CD4-positive, alpha-beta T cell treated with Interleukin-15 for 4 hours (primary cell): ENCODE measurements at places on chromosomes 12 and 14.

DNA sequence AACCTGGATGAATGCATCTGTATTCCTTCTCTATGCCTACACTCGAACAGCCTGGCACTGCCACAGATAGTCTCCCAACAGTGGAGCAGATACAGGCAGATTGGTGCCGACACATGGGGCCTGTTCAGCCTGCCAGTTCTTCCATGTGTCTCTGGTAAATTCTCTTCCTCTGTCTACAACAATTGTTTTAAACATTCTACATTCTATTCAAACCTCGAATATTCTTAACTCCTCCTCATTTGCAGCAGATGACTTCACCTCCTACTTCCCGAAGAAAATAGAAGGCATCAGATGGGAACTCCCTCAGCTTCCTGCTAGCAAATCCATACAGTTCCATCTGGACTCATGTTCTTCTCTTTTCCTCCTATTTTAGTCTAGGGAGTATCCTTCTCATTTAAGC lies 43.1 kb upstream of the OTOGL start:
- no peak for DNase-seq

- DNase-seq, result no peak
Observed at GRCh38 chr14:49019467-49020115, 566.6 kb downstream of the RPS29 start.

DNA sequence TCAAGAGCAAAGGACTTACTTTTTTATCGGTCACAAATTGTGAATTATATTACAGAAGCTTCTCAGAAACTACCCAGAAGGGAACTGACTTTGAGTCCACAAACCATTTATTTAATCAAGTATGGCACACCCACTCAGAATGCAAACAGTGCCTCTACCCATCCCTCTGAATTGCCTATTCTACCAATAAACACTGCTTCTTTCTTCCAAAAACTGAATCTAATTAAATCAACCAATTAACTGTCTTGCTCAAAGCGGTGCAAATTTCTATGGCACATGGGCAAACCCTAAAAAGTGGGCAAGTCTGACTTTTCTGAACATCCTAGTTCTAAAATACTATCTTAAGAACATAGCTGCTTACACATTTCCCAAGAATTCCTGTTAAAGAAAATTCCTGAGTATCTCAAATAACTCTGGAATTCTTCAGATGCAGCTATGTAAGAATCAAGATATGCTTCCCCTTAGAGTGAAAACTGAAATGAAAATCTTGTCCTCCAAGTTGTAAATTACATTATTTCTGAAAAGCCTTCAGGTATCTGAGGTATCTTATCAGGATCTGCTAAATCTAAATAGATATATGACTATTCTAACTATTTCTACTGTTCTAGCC lies 4.3 kb downstream of the SPTLC2 start:
- no peak for DNase-seq

GRCh38 chr14:32080001-32080510 lies 3.0 kb downstream of the ARHGAP5 start:
- no peak for DNase-seq

GRCh38 chr12:87059231-87059630 lies 803.0 kb upstream of the MGAT4C start:
- DNase-seq, result no peak

DNA sequence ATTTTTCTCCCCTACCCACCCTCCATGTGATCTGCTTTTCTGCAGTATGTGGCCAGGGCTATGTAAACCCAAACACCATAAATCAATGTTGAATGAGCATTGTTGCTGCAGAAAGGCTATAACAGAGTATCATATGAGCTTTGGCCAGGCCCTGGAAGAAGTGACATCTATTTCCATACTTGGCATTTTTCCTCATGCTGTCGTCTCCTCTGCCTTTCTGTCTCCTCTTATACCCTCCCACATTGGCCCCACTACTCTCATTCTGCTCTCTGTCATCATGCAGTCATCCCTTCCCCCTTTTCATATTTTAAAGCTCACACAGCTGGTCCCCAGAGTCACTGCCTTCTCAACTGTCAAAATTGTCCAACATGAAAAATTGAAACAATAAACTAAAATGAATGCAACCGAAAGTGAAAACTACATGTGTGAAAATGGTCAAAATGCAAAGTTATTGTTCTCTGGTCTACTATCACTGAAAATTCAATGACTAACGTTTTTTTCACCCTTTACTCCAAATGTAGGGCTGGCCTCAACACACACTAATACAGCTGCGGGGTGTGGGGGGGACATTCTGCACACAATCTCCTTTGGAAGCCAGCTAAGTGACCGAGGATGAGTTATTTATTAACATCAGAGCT lies 290.7 kb upstream of the TMPO start:
- DNase-seq, result no peak
